ENCODE measurements at places on chromosomes 7 and 10.
A peak's percentile ranks its signal among the peaks of the same experiment; 100 is the strongest.

DNA sequence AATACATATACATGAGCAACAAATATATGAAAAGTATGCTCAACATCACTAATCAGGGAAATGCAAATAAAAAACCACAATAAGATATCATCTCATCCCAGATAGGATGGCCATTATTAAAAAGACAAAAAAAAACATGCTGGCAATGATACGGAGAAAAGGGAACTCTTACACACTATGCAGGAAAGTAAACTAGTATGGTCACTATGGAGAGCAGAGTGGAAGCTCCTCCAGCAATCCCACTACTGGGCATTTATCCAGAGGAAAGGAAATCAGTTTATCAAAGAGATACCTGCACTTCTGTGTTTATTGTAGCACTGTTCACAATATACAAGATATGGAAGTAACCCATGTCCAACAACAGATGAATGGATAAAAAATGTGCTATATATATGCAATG, 217.5 kb downstream of the SDK1 start:
- no peak for DNase-seq

DNA sequence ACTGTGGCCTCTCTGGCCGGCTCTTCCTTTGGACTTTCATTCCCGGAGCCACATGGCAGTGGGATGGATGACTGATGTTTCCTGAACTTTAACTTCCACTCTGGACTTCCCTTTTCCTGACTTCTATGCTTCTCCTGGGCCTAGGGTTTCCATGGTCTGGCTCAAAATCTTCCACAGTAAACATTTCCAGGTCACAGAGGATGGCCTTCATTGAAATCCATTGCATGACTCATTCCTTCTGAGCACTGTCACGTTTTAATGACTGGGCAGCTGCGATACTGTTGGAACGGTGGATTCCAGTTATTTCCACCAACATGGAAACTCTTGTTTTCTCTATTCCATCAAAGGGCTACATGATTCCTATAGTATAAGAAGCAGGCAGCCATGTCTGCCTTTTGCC, 24.4 kb upstream of the ZNF273 start:
- DNase-seq: no peak

DNA sequence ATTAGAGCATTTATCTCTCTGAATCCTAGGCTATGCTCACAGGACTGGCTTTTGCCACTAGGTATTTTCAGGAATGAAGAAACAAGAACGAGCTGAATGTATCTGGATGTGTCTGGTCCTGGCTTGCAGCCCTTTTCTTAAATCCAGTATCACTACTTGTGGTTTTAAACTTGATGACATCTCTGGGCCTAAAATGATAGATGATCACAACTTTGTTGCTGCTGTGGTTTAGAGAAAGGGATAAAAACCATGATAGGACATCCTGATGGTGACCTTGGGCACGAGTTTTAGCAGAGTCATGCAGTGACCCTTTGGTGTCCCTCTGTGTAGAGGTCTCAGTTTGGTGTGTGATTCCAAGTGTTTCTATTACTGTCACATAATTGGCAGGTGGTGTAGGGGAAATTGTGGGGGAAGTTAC, 31.7 kb upstream of the SEMA3C start:
- DNase-seq: no peak

- no peak for DNase-seq
These were observed 124.9 kb downstream of the CYP26A1 start for GRCh38 chr10:93198401-93199131.

GRCh38 chr10:125823663-125824251, 411 bp downstream of the BCCIP start:
- DNase-seq: no peak

GRCh38 chr7:103009466-103010185, 65.0 kb downstream of the FBXL13 start:
- no peak for DNase-seq

- DNase-seq: no peak
These were observed 69.7 kb upstream of the LRRC18 start for GRCh38 chr10:49009199-49009979.

- DNase-seq: no peak
These were observed 182.8 kb downstream of the RTKN2 start for GRCh38 chr10:62085821-62086220.

DNA sequence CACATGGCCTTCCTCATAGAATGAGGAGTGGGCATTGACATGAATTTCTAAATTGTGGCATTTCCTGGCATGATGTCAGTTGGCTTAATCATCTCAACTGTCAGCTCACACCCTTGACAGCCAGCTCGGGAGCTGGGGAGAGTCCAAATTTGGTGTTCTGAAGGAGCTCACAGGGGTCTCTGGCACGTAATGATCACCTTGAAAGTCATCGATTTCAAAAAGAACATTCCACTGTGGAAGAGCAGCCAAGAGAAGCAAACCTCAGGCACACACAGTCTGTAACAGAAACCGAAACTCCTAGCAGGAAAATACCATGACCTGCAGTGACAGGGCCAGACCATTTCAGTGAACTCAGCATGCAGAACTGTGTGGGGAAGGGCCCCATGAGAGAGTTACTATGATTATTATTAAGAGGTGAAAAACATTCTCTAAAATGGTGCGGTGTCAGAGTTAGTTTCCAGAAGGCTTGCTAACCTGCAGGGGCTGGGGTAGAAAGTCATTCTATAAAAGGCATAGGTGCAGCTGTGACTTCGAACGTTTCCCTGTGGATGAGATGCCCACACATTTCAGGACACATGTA, 26.4 kb upstream of the KLF6 start:
- DNase-seq: peak; percentile 33

- no peak for DNase-seq
These were observed 27.6 kb downstream of the PRKAR2B start for GRCh38 chr7:107072133-107072532.

GRCh38 chr7:39091145-39091544, 113.4 kb downstream of the POU6F2 start:
- no peak for DNase-seq

GRCh38 chr7:4343272-4344247, 338.5 kb upstream of the FOXK1 start:
- no peak for DNase-seq

GRCh38 chr7:13829914-13830900, 159.3 kb downstream of the ETV1 start:
- DNase-seq: no peak

- DNase-seq: no peak
These were observed 129.2 kb downstream of the BAMBI start for GRCh38 chr10:28806488-28806941.

- DNase-seq: no peak
These were observed 2.0 kb downstream of the NDUFB2 start for GRCh38 chr7:140698477-140698876.

DNA sequence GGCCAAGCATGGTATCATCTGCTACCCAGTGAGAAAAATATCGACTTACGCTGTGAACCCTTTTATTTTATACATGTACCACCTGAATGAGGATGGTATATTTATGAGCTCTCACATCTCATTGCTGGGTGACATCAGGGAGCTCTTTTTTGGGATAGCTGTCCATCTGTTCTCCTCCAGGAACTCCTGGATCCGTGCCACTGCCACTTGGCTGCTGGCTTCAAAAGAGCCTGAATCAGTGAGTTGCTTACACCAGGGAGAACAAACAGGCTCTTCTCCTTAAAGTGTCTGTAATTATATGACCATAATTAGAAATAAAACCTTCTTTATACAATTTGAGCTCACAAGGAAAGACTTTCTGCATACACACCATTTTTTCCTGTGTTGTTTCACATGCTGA, 106.2 kb downstream of the KAT6B start:
- no peak for DNase-seq

DNA sequence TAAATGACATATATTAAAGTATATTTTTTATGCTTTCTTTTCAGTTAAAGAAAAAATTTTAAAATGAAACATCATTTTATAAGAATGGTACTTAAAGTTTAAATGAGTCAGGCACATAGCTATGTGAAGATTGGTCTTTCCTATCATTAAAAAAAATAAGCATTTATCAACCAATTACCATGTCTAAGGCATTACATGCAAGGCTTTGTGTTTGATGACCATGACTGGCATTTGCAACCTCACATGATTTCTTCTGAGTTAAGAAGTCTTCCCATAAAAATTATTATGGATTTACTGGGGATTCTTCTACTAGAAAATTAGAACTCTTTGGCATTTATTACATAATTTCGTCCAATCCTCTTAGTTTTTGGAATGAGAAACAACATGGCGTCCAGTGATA, 776.1 kb downstream of the MAGI2 start:
- DNase-seq: no peak

DNA sequence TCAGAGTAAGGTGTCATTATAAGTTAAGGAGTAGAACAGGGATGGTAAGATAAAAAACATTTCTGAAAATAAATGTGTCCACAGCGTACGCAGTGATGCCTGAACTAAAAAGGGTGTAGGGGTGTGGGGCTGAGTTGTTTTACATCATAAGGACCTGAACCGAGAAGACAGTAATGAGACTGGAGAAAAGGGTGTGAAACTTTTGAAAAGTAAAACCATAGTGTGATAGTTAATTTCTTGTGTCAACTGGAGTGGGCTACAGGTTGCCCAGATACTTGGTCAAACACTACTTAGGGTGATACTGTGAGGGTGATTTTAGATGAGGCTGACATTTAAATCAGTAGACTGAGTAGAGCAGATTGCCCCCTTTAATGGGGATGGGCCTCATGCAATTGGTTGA, 169.0 kb upstream of the PRPS1L1 start:
- DNase-seq: no peak

DNA sequence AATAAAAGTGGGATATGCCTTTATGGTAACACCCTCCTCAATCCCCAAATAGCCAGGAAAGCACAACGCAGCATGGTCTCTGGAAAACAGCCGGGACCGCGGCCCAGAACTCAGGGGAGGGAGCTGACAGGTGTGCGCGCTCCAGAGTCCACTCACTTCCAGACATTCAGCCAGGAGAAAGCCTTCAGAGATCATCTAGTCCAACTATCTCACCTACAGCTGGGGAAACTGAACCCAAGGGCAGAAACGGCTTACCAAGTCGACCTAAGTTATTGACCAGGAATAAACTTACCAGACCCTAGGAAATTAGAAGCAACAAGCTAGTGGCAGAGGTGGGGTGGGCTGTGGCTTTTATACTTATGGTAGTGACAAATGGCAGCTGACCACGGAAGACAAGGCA, 16.4 kb downstream of the GSDME start:
- DNase-seq: no peak

- DNase-seq: no peak
These were observed 21.4 kb downstream of the DNAJB12 start for GRCh38 chr10:72333112-72334015.

GRCh38 chr7:515628-516027, 4.0 kb downstream of the PDGFA start:
- DNase-seq: no peak

GRCh38 chr7:126569402-126569801, 683.3 kb downstream of the GRM8 start:
- no peak for DNase-seq
